ENCODE measurements at places on chromosomes 2 and 18.

DNA sequence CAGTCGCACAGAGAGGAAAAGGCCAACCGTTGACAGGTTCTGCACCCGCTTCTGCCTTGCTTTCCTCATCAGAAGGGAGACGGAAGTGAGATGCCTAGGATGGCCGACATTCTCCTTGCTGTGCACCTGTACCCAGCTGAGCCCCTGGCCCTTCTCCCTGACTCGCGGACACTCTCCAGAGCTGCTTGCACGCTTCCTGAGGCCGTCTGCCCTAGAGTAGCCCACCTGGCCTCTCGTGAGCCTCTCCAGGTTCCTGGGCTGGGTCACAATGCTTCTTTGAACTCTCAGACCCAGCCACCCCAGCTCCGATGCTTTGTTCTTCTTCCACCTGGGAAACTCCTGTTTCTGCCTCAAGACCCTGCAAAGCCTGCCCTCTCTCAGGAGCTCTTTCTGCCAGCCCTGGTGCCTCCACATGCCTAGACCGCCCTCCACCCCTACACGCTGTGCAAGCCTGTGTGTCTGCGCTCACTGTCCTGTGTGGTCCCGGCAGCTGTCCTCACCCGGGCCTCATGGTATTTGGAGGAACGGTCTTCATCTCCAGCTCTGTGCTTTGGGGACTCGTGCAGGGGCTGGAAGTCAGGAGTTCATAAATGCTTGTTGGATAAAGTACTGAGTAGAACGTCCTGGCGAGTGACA lies 345.4 kb upstream of the SALL3 start:
- DNase-seq: no peak

GRCh38 chr2:151051574-151052220 lies 210.0 kb downstream of the RBM43 start:
- peak; percentile 40 for DNase-seq

- no peak for DNase-seq
These were observed 196.3 kb downstream of the PDE1A start for GRCh38 chr2:182230561-182230960.

DNA sequence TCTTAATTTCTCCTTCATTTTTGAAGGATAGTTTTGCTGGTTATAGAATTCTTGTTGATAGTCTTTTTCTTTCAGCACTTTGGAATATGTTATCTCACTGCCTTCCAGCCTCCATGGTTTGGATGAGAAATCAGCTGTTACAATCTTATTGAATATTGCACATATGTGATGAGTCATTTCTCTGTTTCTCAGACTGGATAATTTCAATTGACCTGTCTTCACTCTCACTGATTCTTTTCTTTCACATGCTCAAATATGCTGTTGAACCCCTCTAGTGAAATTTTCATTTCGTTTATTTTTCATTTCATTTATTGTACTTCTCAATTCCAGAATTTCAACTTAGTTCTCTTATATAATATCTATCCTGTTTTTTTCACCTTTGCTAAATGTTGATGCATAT lies 22.2 kb downstream of the PDK1 start:
- no peak for DNase-seq

- DNase-seq: no peak
These were observed 839.9 kb downstream of the BCL11A start for GRCh38 chr2:59713577-59713976.

DNA sequence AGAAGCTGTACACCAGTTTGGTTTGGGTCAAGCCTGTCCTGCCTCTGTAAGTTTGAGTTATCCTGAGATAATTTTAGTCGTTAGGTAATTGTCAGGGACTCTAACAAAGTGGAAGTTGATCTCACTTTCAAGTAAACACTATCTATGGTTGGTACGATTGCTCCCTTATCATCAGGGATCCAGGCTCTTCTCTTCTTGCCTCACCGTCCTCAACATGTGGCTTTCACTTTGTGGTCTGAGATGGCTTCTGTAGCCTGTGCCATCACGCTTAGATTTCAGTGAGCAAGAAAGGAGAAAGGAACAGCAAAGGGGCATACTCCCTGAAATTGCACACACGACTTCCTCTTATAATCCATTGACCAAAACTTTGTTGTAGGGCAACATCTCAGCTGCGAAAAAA lies 115.6 kb downstream of the CTAGE1 start:
- DNase-seq: no peak

- no peak for DNase-seq
These were observed 17.4 kb downstream of the PLEKHB2 start for GRCh38 chr2:131122496-131122895.

- no peak for DNase-seq
These were observed 221.7 kb downstream of the CDH20 start for GRCh38 chr18:61554946-61555361.

DNA sequence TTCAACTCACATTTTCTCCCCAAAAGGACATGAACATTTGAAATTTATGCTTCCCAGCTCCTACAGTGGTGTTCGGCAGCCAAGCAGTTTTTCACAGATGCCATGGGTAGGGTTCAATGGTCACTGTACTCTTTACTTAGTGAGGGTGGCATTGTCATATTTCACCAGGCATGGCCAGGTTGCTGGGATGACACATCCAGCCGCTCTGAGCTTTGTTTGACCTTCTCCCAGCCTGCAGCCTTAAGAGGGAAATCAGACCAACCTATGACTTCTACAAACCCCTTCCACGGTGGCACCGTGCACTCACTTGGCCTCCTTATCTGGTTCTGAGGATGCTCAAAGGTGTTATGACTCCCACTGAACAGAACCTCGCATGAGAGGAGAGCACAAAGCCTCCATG lies 108.4 kb upstream of the SH3BP4 start:
- no peak for DNase-seq

GRCh38 chr18:24051031-24051947 lies 36.7 kb downstream of the TTC39C start:
- DNase-seq: no peak

- peak; percentile 43 for DNase-seq
These were observed 460 bp upstream of the LRRFIP1 start for GRCh38 chr2:237626813-237627440.

GRCh38 chr2:9439536-9439935 lies 16.1 kb downstream of the CPSF3 start:
- no peak for DNase-seq

DNA sequence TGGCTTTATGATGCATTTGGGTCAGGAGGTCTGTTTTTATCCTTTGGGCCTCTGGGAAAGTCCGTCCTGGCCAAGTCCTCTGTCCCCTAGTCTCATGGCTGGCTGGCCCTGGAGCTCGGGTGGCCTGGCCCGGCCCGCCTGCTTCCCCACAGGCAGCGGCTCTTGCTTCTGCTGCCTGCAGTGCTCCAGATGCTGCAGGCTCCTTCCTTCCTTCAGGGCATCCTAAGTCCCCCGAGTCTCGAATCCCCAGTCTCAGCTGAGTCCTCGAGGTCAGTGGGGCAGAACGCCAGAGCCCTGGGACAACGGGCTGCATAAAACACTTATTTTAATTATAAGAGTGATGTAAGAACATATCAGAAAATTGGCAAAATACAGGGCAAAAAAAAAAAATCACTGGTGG lies 71.2 kb downstream of the HPCAL1 start:
- DNase-seq: no peak
